ENCODE measurements at places on chromosomes 1 and 21. TPM values are rescaled to one million over a fixed set of nuclear protein-coding genes. Genes with fewer than 3 reads are reported as not detected.

DNA sequence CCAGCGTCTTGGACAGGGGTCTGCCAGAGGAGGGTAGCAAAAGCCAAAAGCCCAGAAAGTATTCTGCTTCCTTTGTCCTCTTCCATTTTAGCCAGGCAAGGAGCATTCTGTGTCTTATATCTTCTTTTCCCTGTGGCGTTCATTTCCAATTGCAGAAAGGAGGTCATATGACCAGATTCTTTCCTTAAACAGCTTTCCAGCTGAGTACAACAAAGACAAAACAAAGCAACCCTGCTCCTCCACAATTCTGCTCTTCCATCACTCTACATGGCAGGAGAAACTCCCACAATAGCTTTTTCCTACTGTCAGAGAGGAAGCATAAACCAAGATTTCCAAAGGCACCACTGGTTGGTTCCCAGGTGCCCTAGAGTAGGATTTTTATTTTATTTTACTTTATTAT is 19.7 kb downstream of the ENSA start:
- no peak for DNase-seq

DNA sequence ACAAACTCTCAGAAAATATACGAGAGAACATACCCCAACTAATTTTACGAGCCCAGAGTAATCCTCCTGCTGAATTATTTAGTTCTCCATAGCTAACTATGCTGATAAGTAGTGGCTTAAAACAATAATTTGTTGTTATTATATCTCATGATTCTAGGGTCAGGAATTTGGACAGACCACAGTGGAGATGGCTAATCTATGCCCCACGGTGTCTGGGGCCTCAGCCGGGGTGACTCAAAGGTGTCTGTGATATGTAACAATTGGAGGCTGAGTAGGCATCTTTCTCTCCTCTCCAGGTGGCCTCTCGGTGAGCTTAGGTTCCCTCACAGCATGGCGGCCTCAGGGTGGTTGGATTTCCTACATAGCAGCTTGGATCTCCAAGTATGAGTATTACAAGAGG is 35.4 kb upstream of the FOXO6 start:
- DNase-seq, result no peak

- no peak for DNase-seq
Observed at GRCh38 chr1:58971629-58972140, 187.8 kb upstream of the JUN start.

- no peak for DNase-seq
Observed at GRCh38 chr1:157124855-157125254, 13.3 kb downstream of the ETV3 start.

HSD3B1 gene
- not detected for total RNA-seq

DNA sequence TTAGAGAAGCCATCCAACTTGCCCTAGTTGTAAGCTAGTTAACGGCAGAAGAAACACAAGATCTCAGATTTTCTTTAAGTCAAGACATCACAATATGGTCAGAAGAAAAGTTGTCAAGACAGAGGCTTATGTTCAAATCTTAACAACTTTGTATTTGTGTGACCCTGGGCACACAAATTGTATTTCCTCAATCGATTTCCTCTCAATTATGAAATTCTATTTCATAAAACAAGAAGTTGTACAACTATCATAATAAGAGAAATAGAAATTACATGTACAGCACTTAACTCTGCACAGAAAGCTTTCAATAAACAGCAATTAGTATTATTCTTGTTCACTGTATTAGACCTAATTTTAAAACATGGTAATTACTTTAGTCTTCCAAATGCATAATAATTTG is 62.9 kb upstream of the SDC3 start:
- no peak for DNase-seq

DNA sequence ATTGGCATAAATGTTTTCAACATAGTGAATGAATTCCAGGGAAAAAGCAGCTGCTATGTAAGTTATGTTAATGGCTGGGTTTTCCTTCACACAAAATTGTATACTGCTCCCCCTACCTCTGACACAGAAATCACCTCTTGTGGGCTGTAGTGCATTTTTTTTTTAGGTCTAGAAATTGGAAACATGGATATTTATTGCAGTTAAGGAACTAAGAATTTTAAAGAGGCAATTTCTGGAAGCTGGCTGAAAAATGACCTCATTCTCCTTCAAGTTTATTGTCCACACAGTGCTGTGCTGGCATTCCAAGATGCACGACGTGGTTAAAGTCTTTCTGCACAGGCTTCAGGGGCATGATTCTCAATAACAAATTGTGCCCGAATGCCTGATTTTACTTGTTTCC is 1424.2 kb downstream of the MRPL39 start:
- no peak for DNase-seq

DNA sequence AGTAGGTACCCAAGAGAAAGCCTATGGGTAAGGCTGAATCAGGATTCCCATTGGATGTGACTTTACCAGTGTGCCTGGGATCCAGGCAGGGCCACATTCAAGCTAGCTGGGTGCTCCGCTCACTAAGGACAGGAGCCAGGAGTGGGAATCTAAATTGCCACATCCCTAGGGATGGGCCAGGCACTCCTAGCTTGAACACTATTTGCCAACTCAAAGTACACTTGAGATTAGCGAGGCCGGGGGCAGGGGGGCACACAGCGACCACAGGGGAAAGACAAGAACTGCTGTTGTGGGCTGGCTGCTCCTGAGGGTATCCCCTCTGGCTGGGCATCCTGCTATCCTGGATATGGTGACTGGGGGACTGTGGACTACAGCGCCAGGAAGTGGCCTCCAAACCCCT is 4.3 kb downstream of the SLC45A3 start:
- DNase-seq, result no peak

DNA sequence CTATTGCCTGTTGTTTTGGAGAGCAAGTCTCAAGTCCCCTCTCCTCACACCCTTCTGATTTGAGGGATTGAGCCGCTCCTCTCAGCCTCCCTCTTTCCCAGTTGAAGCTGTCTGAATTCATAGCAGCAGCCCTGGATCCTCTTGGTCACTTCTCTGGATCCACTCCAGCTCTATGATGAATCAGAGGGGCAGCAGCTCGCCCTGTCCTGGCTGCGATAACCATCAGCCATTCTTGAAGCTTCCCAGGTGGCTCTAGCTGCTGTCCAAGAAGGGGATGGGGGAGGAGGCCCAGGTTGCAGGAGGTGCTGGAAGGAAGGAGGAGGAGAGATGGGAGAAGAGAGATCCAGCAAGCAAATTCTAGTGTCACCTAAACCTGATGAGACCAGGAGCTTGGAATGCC is 31.3 kb downstream of the WNT4 start:
- DNase-seq, result no peak

ITGB2 gene
- 1.5 TPM for total RNA-seq

GRCh38 chr1:212668477-212668876 is 31.2 kb downstream of the BATF3 start:
- DNase-seq, result no peak

GRCh38 chr1:161738627-161739287 is 10.8 kb upstream of the DUSP12 start:
- DNase-seq, result peak; percentile 22

DNA sequence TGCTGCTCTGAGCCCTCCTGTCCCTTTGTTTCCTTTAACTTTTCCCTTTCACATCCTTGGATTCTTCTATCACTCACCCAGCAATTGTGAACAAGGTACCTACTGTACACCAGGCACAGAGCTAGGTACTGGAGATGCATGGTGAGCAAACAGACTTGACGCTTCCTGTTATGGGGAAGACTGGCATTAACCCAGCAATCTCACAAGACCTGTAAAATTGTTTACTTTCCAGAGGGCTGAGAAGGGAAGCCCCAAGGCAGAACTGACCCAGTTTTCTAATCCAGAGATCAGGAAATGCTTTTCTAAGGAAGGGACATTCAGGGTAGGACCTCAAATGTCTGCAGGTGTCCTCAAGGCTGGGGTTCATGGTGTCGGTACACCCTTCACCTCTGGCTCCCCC is 171.6 kb upstream of the KAZN start:
- DNase-seq, result no peak

DNA sequence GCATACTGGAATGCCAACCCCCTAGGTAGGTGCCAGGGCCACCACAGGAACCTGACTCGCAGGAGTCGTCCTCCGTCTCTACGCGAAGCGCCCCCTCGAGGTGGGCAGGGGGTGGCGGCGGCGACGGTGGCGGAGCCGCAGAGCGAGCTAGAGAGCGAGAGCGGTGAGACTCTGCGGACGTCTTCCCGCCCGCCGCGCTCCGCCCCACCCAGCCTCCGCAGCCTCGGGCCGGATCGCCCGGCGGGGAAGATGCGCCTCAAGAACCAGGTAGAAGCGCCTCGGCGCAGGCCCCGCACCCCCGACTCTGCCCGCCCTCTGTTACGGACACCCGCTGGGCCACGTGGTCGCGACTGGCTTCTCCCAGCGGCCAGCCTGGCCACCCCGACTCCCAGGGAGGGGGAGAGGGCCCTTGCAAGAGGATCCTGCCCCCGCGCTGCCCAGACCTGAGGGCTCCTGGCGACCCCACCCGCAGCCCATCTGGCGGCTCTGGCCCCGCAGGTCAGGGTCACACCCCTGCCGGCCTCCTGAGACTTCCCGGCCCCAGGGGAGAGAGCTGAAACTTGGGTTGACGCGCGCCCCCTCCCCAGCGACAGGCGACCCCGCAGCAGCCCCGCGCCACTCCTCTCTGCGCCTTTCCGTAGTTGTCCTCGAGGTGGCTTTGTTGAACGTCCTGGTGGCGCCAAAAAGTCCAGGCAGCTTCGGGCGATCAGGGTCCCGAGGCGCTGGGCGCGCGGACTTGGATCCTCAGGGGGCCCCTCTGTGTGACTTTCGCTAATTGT is 24.4 kb upstream of the AGBL4 start:
- peak; percentile 91 for DNase-seq

DNA sequence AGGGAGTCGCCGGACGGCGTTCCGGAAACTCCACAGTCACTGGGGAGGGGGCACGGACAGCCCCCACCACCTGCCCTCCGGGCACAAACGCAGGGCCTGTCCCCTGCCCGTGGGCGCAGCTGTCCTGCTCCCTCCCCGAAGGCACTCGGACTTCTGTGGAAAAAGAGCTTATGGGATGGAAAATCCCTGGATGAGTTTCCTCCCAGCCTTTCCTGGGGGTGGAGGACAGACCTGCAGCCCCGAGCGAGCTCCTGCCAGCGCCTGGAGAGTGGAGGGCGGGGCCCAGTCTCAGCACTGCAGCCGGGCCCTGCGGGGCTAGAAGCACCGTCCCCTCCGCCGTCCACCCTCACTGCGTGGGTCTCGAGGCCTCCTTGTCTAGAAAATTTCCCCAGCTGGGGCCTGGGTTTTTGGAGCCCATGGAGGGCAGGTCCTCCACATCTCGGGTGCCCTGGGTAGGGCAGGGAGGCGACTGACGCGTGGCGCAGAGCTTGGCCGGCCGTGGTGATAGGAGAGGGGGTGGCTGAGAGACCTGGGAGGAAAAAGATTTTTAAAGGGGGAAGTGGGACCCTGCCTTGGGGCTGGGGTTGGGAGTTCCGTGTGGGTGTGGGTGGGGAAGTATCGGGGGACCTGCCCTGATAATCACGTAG is 6.4 kb upstream of the COL6A1 start:
- DNase-seq, result peak; percentile 56

- peak; percentile 90 for DNase-seq
Observed at GRCh38 chr1:225845571-225846259, 35.8 kb downstream of the EPHX1 start.

MIA3 gene
- 70.0 TPM for total RNA-seq

DNA sequence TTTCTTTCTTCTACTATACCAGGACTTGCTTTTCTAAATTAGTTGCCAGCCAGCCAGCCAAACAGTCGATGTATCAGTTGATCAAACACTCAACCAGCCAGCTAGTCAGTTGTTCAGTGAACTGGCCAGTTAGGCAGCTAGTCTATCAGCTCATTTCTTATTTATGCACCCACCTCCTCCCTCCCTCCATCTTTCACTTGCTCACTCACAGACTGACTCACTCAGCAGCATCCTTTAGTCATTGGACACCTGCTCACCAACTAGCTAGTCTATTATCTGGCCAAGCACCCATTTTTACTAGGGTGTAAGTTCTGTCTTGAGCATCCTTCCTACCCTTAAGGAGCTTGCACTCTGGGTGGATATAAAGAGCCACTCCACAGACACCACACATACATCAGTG is 5.9 kb upstream of the SPRR4 start:
- DNase-seq, result no peak

GRCh38 chr1:156566436-156566835 is 5.9 kb downstream of the IQGAP3 start:
- DNase-seq, result no peak

DNA sequence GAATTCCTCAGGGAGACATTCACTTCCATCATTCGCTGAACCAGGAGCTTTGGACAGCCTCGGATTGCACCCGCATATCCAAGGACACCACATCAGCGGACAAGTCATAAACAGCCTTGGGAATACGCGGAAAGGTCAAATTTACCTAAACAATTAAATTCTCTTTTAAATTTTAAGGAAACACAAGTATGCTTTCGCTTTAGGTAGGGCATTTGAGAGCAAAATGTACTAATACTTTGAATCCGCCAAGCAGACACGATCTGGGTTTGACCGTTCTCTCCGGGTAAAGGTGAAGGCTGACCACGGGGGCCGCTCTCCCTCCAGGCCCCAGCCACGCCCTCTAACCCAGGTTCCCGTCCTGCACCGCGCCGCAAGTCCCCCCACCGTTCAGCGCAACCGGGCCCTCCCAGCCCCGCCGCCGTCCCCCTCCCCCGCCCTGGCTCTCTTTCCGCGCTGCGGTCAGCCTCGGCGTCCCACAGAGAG is 479 bp upstream of the ACADM start:
- DNase-seq, result peak; percentile 82

DNA sequence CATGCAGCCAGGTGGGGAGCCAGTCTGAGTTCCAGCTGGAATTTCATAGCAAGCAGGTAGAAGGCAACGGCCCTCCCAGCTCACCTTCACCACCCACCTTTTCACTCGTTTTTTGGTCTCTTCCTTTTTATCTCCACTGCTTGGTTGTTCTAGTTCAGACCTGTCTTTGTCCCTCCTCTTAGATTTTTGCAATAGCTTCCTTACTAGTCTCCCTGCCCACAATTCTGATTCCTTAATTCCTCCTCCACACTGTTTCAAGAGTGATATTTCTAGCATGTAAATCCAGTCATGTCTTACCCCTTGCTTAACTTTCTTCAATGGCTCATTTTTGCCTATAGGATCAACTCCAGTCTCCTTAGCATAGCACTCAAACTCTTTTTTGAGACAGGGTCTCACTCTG is 119.6 kb downstream of the TMEM53 start:
- no peak for DNase-seq

CD52 gene
- 3.4 TPM for total RNA-seq

KIAA1614 gene
- total RNA-seq, result 3.3 TPM

DNA sequence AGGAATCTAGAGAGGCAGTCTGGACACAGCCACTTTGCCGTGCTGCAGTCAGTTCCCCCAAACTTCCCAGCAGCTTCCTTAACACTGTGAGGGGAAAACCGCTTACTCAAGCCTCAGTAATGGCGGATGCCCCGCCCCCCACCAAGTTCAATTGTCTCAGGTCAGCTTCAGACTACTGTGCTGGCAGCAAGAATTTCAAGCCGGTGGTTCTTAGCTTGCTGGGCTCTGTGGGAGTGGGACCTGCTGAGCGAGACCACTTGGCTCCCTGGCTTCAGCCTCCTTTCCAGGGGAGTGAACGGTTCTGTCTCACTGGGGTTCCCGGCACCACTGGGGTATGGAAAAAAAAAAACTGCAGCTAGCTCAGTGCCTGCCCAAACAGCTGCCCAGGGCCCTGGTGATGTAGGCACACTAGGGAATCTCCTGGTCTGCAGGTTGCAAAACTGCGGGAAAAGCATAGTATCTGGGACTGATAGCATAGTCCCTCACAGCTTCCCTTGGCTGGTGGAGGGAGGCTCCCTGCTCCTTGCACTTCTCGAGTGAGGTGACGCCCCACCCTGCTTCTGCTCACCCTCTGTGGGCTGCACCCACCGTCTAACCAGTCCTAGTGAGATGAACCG is 23.7 kb upstream of the HFM1 start:
- DNase-seq, result peak; percentile 55

- no peak for DNase-seq
Observed at GRCh38 chr1:176551146-176551545, 88.2 kb downstream of the PAPPA2 start.

DNAJC6 gene
- 6.0 TPM for total RNA-seq

SELENBP1 gene
- 17.9 TPM for total RNA-seq
